ENCODE measurements at places on chromosomes 7 and 10. TPM values are rescaled to one million over a fixed set of nuclear protein-coding genes. Genes with fewer than 3 reads are reported as not detected.

GRCh38 chr7:1016577-1017531 is 27.5 kb upstream of the GPR146 start:
- no peak overlapping the region for H3K4me3 ChIP-seq
- no peak overlapping the region for H3K27ac ChIP-seq
- no peak for DNase-seq
- no peaks in the 10 kb centered on the region for H3K27me3 ChIP-seq

DNA sequence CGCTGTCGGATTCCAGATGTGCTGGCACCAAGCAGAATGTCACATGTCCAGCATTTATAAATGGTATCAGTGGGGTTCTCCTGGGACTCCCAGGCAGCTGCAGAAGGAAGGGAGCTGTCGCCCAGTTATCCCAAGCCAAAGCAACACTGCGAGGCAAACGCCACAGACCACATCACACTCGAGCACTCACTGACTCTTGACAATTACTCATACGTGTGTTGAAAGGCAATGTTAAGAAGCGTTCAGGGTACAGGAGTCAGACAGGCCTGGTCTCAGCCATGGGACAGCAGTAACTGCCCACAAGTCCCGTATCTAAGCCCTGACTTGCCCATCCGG is 113.4 kb downstream of the DIP2C start:
- no peaks in the 10 kb centered on the region for H3K36me3 ChIP-seq
- DNase-seq = no peak
- no peaks in the 10 kb centered on the region for H3K27me3 ChIP-seq
- H3K4me1 ChIP-seq = peaks cover 33% of the 10 kb centered on the region
- H3K4me3 ChIP-seq = no peak overlapping the region

DNA sequence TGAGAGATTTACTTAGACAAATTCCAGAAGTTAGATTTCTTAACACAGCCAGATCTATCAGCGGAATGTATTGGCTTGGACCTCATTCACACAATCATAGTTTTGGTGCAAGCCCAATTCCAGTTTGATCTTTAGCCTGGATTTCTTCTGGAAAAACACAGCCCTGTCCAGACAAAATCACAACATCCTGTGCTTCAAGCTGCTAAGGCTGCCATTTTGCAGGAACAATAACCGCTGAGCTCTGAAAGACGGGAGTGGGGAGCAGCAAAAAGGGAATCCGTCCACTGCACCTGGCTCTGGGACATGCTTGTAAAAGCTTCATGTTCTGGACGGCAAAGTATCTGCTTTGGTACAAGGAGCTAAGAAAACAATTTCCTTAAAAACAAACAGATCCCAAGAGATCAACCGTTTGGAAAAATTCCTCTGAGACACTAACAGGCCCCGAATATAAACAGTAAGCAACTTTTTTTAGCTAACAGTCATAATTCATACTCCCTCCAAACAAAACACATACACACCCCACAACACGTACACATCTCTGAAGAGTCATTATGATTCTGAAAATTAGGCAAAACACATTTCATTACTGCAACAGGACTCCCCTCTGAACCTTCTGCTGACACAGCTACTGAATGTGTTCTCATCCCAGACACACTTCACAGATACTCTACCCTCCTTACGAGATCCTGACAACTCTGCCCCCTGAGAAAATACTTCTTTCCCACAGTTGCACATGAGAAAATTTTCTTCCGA is 32.4 kb downstream of the ITIH5 start:
- H3K27ac ChIP-seq = peak overlapping the region; percentile 35
- peaks cover 4% of the 10 kb centered on the region for H3K36me3 ChIP-seq
- H3K4me3 ChIP-seq = no peak overlapping the region

- no peak overlapping the region for H3K27ac ChIP-seq
- DNase-seq = no peak
- no peaks in the 10 kb centered on the region for H3K36me3 ChIP-seq
These were observed 24.6 kb upstream of the EIF4H start for GRCh38 chr7:74149603-74150002.

- no peak for DNase-seq
- no peaks in the 10 kb centered on the region for H3K36me3 ChIP-seq
- peaks cover 10% of the 10 kb centered on the region for H3K4me1 ChIP-seq
- no peaks in the 10 kb centered on the region for H3K27me3 ChIP-seq
- no peak overlapping the region for H3K27ac ChIP-seq
- no peak overlapping the region for H3K4me3 ChIP-seq
These were observed 2.8 kb downstream of the LGI1 start for GRCh38 chr10:93760490-93760889.

DNA sequence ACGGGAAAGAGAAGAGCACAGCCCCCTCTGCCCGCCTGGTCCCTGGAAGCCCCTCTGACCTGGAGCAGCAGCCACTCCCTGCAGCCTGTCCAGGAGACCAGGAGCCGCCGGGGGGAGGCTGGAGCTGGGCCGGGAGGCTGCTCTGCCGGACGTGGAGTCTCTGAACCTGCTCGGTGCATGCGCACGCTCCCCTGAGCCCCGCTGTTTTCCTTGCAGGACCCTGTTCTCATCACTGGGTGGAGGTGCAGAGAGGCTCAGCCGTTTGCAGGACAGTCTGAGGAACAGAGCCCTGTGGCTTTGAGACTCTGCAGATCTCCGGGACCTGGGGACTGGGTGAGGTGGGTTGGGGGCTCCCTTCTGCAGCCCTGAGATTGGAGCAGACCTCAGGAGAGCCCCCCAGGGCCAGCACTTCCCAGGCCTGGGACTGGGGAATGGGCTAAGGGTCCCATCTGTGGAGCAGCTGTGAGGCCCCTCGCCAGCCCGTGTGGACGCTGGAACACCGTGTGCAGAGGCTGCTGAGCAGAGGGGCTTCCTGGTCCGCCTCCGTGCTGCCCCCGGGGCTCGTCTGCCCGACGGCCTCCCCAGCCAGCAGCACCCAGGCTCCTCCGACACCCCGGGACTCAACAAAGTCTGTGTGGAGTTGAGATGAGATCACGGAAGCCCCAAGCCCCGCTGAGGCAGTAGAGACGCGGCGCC is 48.5 kb upstream of the ADGRA1 start:
- no peak overlapping the region for H3K4me3 ChIP-seq
- peaks cover 12% of the 10 kb centered on the region for H3K27me3 ChIP-seq
- peaks cover 2% of the 10 kb centered on the region for H3K36me3 ChIP-seq
- no peak for DNase-seq

GRCh38 chr10:90032519-90032918 is 331.1 kb downstream of the KIF20B start:
- no peak for DNase-seq
- H3K36me3 ChIP-seq = no peaks in the 10 kb centered on the region
- no peaks in the 10 kb centered on the region for H3K4me1 ChIP-seq

The TCAF2 gene
- total RNA-seq = 2.3 TPM
